Central memory CD8-positive, alpha-beta T cell (primary cell): ENCODE measurements at places on chromosomes 2 and 18.

GRCh38 chr2:40300391-40300790, 151.5 kb downstream of the SLC8A1 start:
- DNase-seq: no peak

- no peak for DNase-seq
These were observed 1.6 kb downstream of the BAZ2B start for GRCh38 chr2:159614534-159615366.

DNA sequence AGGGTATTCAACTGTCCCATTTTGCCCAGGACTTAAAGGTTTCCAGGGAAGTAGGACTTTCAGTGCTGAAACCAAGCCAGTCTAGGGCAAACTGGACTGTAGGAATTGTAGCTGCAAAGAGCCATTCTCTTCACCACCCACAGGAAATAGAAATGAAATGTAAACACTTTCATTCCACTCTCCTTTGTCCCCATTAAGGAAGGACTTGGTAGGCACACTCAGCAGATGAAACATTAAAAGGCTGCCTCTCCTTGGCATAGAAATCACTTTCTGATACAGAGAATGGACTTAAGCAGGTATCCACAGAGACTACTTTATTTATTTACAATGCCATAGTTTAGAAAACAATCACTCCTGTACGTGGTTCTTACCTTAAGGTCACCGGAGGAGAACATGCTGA, 102.9 kb upstream of the CCDC195 start:
- DNase-seq: no peak

- no peak for DNase-seq
These were observed 11.1 kb upstream of the MYL12A start for GRCh38 chr18:3236470-3236869.

GRCh38 chr18:361100-361732, 93.4 kb upstream of the THOC1 start:
- DNase-seq: no peak
